ENCODE measurements at places on chromosomes 6 and 20. TPM values are rescaled to one million over a fixed set of nuclear protein-coding genes. Genes with fewer than 3 reads are reported as not detected.
A peak's percentile ranks its signal among the peaks of the same experiment; 100 is the strongest.

- H3K4me1 ChIP-seq, result peaks cover 72% of the 10 kb centered on the region
- H3K36me3 ChIP-seq, result peaks cover 62% of the 10 kb centered on the region
- H3K27me3 ChIP-seq, result no peaks in the 10 kb centered on the region
- peak overlapping the region; percentile 97 for H3K4me3 ChIP-seq
- no peak for DNase-seq
- peak overlapping the region; percentile 71 for H3K27ac ChIP-seq
Observed at GRCh38 chr6:106087548-106088325, 1.6 kb downstream of the PRDM1 start.

DNA sequence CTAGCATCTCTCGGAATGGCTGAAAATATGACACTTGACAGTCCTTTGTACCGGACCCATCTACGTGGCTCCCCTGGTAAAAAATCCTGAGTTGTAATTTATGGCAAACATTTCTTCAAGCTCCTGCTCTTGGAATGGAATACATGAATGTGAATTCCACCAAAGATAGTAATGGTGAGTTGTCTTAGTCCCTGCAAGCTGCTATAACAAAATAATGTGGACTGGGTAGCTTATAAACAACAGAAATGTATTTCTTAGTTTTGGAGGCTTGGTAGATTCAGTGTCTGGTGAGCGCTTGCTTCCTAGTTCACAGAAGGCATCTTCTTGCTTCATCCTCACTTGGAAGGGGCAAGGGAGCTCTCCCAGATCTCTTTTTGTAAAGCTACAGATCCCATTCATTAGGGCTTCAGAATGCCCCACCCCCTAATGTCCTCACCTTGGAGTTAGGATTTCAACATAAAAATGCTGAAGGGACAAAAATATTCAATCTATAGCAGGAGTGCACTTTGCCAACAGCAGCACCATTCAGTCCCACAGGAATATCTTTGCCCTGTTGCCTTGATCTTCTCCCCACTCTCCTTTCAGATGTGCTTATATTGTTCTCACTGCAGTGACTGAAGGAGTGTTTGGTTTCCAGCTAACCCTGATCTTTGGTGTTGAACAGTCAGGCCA is 167.8 kb upstream of the HDAC2 start:
- no peaks in the 10 kb centered on the region for H3K36me3 ChIP-seq
- DNase-seq, result no peak
- no peak overlapping the region for H3K4me3 ChIP-seq
- no peaks in the 10 kb centered on the region for H3K4me1 ChIP-seq
- no peak overlapping the region for H3K27ac ChIP-seq

- DNase-seq, result no peak
- H3K27me3 ChIP-seq, result peaks cover 24% of the 10 kb centered on the region
- H3K4me3 ChIP-seq, result no peak overlapping the region
- no peaks in the 10 kb centered on the region for H3K4me1 ChIP-seq
- H3K27ac ChIP-seq, result no peak overlapping the region
- no peaks in the 10 kb centered on the region for H3K36me3 ChIP-seq
Observed at GRCh38 chr6:41409489-41409888, 74.1 kb downstream of the NCR2 start.

The NOTCH4 gene
- total RNA-seq, result 0.60 TPM

The LAMA4 gene
- not detected for total RNA-seq

DNA sequence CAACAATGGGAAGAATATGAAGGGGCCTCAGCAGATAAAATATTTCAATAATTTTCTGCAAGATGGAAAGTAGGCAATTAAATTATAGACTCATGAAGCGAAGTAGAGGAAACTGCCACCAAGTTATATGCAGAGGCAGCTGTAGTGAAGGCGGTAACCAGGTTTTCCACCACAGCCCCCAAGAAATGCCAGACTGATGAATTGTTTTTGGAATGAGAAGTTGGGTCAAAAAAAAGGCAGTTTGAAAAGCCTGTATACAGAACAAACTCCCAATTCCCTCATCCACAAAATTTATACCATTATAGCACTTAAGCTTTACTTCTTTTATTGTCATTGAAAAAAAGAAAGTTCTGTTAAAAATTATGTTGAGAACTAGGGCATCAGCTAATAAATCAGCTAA is 45.3 kb downstream of the ELOVL4 start:
- H3K4me1 ChIP-seq, result no peaks in the 10 kb centered on the region
- H3K36me3 ChIP-seq, result no peaks in the 10 kb centered on the region
- H3K4me3 ChIP-seq, result no peak overlapping the region

The PAK1IP1 gene
- total RNA-seq, result 10.9 TPM

The TTLL9 gene
- not detected for total RNA-seq

DNA sequence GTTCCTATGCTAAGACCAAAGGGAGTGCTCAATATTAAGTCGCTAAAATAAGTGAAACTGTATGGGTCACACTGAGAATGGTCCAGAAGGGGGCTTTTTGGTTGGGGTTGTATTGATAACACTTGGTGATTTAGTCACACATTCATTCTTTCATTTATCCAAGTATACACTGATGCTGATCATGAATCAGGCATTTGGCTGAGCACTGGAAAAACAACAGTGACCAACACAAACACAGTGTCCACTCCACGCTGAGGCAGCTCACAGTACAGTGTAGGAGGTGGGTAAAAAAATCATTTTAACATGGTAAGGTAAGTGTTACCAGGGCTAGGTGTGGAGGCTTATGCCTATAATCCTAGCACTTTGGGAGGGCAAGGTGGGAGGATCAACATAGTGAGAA is 9.2 kb upstream of the FAM83C start:
- no peak overlapping the region for H3K4me3 ChIP-seq
- H3K36me3 ChIP-seq, result no peaks in the 10 kb centered on the region
- H3K27me3 ChIP-seq, result no peaks in the 10 kb centered on the region
- H3K4me1 ChIP-seq, result peaks cover 36% of the 10 kb centered on the region
- H3K27ac ChIP-seq, result no peak overlapping the region
- no peak for DNase-seq

Data from activated CD4-positive, alpha-beta memory T cell treated with anti-CD3 and anti-CD28 coated beads, Interleukin-2, amount 10 ng/mL, durations not matched to agents 7 days and 5 days (primary cell).